ENCODE measurements at places on chromosomes 1 and 21.

DNA sequence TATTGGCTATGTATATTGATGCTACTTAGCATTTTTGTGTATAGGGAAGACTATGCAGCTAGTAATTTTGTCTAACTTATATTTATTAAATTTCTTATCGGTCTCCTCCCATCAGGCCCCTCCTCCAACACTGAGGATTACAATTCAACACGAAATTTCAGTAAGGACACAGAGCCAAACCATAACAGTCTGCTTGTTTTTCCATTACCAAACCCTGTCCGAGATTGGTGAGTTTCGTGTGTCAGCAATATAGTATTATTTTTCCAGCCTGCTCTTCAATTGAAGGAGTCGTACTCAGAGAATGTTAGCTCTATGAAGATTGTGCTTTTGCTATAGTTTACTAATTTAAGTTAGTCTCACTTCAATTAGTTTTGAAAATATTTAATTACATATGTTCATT, 1495.3 kb downstream of the MRPL39 start:
- H3K4me3 ChIP-seq = no peak overlapping the region
- H3K27ac ChIP-seq = no peak overlapping the region
- DNase-seq = no peak
- H3K27me3 ChIP-seq = no peaks in the 10 kb centered on the region
- H3K36me3 ChIP-seq = no peaks in the 10 kb centered on the region

- H3K4me3 ChIP-seq = no peak overlapping the region
- H3K4me1 ChIP-seq = no peaks in the 10 kb centered on the region
- H3K27me3 ChIP-seq = no peaks in the 10 kb centered on the region
Observed at GRCh38 chr1:230171356-230172015, 104.4 kb downstream of the GALNT2 start.

DNA sequence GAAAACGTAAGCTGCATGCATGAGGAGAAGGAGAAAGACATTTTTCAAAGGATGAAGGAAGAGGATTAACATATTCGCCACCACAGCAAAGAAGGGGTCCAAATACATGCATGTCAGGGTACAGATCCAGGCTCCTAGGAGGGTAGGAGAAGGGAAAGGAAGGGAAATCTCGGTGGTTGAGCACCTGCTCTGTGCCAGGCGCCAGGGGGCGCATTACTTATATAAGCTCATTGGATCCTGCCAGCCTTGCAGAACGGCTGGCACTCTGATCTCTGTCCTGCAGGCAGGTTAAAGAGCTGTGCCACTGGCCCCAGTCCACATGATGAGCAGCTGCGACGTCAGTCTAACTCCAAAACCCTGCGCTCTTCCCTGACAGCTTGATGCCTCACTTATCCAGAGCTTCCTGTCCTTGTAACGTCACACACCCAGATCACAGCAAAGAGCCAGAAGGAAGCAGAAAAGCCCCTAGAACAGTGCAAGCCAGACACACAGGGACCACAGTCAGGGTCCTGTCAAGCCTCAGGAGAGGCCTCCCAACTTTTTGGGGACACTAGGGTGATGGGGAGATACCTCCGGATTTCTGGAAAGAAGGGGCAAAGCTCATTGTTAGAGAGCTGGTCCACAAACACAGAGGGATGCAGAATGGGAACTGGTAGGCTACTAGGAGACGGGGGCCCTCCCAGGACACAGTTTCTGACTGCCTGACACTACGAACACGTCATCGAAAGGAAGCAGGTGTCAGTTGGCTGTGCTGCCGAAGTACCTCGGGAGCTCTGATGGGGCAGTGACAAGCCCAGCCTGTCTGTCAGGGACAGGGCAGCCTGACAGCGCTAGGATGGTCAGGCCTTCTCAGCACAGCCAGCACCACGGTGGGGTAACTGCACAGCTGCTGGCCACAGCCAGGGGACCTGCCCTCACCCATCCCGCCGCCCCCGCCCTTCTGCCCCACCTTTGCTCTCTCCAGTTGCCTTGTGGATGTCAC, 99.1 kb downstream of the BEND5 start:
- H3K27me3 ChIP-seq = no peaks in the 10 kb centered on the region
- no peak overlapping the region for H3K4me3 ChIP-seq
- DNase-seq = peak; percentile 43
- no peaks in the 10 kb centered on the region for H3K4me1 ChIP-seq

DNA sequence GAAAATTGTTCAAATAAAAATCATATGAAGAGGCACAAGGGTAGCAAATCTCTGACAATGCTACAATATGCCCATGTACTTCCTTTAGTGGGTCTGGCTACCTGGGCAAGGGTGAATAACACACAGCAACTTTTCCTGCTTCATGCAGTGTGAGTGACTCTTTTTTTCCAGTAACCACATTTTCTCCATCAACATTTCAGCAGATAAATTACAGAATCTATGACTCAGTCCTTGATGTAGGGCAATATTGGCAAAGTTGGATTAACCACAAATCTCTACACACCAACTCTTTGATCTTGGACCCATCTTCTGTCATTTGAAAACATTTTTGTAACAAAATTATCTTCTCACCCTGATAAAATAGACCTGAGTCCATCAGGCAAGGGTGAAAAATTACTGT, 31.7 kb downstream of the ERICH3 start:
- no peak overlapping the region for H3K4me3 ChIP-seq
- H3K36me3 ChIP-seq = no peaks in the 10 kb centered on the region
- H3K27ac ChIP-seq = no peak overlapping the region
- no peak for DNase-seq
- no peaks in the 10 kb centered on the region for H3K27me3 ChIP-seq
